ENCODE measurements at places on chromosomes 5 and 9.

- no peak for DNase-seq
Measured at GRCh38 chr5:58922461-58923171, 339.7 kb downstream of the RAB3C start.

GRCh38 chr9:29668732-29669131, 2095.5 kb upstream of the C9orf72 start:
- no peak for DNase-seq

DNA sequence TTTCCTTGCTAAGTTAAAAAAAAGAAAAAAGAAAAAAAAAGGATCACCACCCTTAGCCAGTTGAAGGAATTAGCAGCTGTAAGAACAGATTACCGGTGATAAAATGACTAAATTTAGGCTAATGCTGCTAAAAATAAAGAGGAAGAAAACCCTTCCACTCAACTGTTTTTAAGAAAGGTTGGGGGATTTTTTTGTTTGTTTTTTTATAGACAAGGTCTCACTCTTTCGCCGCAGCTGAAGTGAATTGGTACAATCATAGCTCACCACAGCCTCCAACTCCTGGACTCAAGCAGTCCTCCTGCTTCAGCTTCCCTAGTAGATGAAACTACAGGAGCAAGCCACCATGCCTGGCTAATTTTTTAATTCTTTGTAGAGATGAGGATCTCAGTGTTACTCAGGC, 101.7 kb downstream of the SNCAIP start:
- DNase-seq: no peak

DNA sequence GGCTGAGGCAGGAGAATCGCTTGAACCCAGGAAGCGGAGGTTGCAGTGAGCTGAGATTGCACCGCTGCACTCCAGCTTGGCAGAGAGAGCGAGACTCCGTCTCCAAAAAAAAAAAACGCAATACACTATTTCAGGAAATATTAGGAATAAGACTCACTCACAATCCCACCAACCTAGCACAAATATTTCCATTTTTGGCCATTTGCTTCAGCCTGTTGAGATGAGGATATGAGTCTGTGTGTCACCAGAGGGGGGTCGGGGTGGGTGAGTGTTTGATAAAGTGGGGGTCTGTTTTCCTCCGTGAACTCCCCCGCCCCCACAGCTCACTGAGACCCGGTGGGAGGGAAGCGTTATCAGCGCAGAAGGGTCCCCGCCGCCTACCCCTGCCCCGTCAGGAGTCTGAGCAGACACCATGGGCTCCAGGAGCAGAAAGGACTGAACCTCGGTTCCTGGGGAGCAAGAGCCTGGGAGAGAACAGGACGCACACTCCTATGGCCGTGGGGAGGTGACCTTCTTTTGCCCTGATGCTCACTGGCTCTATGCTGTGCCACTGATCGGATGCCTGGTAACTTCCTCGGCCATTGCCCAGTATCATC, 153.8 kb upstream of the PHYKPL start:
- no peak for DNase-seq

GRCh38 chr9:137232510-137232909, 1.8 kb downstream of the SLC34A3 start:
- DNase-seq: no peak

DNA sequence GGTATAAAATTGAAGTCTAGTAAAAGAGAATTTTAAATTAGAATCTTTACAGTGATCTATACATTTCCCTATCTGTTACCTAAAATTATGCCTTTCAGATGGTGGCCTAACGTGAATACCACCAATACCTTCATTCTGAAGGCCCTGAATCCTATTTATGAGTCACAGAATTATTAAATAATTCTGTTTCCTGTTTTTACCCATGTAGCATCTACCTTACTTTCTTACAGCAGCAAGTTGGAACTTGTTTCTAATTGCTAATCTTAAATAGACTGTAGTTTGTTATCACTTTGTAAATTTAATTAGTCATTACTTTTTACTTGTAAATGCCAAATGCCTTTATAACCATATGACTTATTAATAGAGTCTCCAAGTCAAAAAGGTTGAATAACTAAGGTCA, 135.0 kb downstream of the PDE4D start:
- no peak for DNase-seq

- no peak for DNase-seq
Measured at GRCh38 chr9:83220730-83221129, 157.8 kb upstream of the RASEF start.

DNA sequence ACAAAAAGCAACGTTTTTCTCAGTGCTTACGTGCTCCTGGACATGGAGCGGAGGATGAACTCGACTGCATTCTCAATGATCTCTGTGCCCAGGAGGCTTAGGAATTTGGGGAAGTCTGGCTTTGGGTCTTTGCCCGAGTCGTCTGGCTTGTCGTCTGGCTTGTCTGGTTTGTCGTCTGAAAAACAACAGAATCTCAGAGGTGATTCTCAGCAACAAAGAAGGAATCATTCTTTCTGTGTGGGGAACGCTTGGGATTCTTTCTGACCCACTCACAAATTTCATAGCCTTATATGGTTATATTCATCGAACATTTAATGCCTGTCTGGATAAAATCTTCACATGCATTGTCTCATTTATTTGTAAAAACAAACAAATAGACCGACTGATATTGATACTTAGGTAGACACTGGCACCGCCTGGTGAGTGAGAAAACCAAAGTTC, 4.7 kb downstream of the C5orf46 start:
- DNase-seq: no peak

GRCh38 chr5:123673107-123673506, 161.1 kb downstream of the CSNK1G3 start:
- no peak for DNase-seq

GRCh38 chr9:105697871-105698270, 3.5 kb downstream of the TMEM38B start:
- DNase-seq: no peak

DNA sequence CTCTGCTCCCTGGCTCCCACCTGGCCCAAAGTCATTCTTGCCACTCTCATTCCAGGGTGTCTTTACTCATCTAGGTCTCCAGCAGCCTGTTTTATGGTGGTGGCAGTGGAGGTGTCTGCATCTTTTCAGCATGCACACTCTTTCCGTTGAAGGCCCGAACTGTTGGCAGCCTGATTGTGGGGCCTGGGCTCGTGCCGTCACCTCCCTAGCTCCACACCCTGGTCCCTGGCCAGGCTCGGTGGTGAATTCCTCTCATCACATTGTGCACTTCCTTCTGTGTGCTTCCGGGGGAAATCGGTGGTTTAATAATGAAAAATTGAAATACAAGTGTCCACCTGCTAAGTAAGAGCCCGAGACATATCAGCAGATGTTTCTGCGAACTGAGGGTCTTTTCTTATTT, 214.3 kb downstream of the TRIO start:
- no peak for DNase-seq

GRCh38 chr5:135045488-135045887, 11.5 kb upstream of the PITX1 start:
- no peak for DNase-seq

DNA sequence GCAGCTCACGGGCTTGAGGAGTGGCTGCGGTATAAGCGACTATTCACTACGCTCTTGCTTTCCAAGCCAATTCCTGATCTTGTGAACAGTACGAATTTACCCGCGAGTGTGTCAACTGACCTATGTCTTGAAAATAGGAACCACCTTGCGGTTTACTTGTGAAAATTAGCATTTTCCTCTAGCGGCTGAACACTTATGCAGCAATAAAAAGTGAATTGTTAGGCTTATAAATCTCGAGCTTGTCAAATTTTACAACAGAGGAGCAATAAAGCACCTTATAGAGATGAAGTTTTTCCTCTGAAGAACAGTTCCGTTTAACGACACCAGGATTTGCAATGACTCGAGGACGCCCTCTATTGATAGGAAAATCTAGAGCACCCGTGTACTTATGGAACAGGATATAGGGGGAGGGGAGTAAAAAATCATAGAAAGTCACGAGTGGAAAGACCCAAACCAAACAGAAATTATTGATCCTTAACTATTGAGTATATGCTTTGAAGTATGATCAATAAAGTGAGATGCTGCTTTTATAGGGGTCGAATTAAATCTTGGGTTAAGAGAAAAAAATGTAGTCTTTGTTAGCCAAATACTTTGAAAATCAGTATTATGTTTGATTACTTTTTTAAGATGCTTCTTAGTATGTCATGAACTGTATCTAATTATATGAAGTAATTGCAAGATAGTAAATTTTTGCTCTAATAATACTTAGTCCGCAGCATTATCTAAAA, 1.9 kb upstream of the RGMB start:
- peak; percentile 52 for DNase-seq

DNA sequence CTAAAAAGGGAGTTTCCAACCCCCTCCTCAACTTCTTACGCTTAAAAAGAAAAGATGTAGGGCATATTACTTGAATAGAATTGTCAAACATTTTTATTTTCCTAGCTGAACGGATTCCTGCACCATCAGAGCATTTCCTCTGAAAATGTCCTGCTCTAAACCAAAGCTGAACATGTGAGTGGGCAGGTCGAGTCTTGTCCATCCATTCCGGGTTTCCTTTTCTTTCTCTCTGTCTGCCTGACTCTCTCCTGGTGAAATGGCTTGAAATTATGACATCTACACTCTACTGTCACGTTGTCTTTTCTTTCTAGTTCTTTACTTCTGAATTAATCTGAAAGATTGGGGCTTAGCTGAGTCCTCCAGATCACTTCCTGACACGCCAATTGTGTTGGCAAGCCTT, 39.2 kb upstream of the PTPN3 start:
- no peak for DNase-seq

GRCh38 chr5:67935908-67936566, 279.5 kb upstream of the PIK3R1 start:
- no peak for DNase-seq

GRCh38 chr9:88006511-88007290, 32.4 kb upstream of the CDK20 start:
- no peak for DNase-seq

GRCh38 chr9:102355982-102356381, 617.5 kb upstream of the GRIN3A start:
- DNase-seq: no peak

GRCh38 chr5:151174612-151175101, 17.1 kb upstream of the ANXA6 start:
- DNase-seq: no peak

DNA sequence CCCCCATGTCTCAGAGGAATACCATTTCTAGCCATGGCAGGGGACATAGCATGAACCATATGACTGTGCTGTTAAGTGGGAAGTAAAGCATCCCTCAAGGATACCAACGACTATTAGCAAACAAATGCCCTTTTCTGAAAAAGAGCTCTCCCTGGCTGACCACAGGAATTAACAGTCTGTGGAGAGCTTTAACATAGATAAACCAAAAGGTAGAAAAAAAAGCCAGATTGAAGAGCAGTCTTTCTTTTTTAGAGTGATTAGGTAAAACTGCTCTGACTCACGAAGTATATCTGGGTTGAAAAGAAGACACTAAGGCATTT, 532.7 kb upstream of the DMAC1 start:
- DNase-seq: no peak

- no peak for DNase-seq
Measured at GRCh38 chr9:127841087-127841835, 13.2 kb downstream of the ENG start.

Data from SIG-M5 (cell line).